MCF 10A (cell line): ENCODE measurements at places on chromosomes 2 and 18. TPM values are rescaled to one million over a fixed set of nuclear protein-coding genes. Genes with fewer than 3 reads are reported as not detected.

GRCh38 chr18:44067186-44067585, 613.5 kb upstream of the SETBP1 start:
- H3K4me3 ChIP-seq, result no peak overlapping the region
- no peaks in the 10 kb centered on the region for H3K4me1 ChIP-seq
- no peaks in the 10 kb centered on the region for H3K36me3 ChIP-seq
- no peak overlapping the region for H3K27ac ChIP-seq

LNPK gene
- total RNA-seq, result 21.8 and 23.3 TPM in 2 replicates

- peak overlapping the region; percentile 16 for H3K4me3 ChIP-seq
- H3K4me1 ChIP-seq, result peaks cover 50% of the 10 kb centered on the region
- peak; percentile 98 for DNase-seq
- H3K27ac ChIP-seq, result peak overlapping the region; percentile 92
These were observed 51.8 kb upstream of the RAB27B start for GRCh38 chr18:54776282-54776977.

DNA sequence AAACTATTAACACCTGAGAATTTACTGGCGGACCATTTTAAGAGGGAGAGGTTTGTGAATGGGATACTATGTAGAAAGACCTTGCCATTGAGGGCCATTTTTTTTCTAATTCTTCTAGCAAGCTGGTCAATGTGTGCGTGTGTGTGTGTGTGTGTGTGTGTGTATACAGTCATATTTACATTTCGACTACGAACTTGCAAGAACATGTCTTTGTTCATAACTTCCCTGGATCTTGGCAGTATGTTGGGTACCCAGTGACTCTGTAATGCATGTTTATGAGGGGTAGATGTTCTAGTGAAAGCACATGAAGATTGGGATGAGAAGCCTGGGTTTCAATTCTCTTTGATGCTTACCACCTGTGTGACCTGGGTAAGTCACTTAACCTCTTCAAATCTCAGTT, 133.6 kb downstream of the UBE2E3 start:
- H3K27me3 ChIP-seq, result no peaks in the 10 kb centered on the region
- H3K4me1 ChIP-seq, result no peaks in the 10 kb centered on the region
- H3K4me3 ChIP-seq, result no peak overlapping the region

GRCh38 chr2:190815226-190815625, 65.4 kb upstream of the GLS start:
- no peak overlapping the region for H3K27ac ChIP-seq
- no peaks in the 10 kb centered on the region for H3K27me3 ChIP-seq
- DNase-seq, result no peak
- no peak overlapping the region for H3K4me3 ChIP-seq

GRCh38 chr2:240460781-240461431, 25.4 kb downstream of the GPC1 start:
- H3K4me3 ChIP-seq, result no peak overlapping the region
- DNase-seq, result no peak
- H3K27ac ChIP-seq, result no peak overlapping the region
- H3K27me3 ChIP-seq, result no peaks in the 10 kb centered on the region

WDR33 gene
- 46.7 and 50.0 TPM in 2 replicates for total RNA-seq

DNA sequence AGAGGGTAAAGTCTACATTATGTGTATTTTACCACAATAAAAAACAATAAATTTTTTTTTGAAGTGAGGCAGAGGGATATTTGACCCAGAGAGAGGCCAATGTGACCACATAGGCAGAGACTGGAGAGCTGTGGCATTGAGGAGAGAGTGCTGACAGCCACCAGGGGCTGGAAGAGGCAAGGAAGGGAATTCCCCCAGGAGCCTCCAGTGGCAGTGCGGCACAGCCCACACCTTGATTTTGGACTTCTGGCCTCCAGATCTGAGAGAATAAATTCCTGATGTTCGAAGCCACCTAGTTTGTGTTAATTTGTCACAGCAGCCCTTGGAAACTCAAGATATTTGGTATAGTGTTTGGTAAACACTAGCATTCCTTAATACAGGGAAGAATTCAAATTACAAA, 22.7 kb downstream of the ANKRD29 start:
- H3K36me3 ChIP-seq, result no peaks in the 10 kb centered on the region
- no peaks in the 10 kb centered on the region for H3K27me3 ChIP-seq

GRCh38 chr2:137706786-137707613, 257.3 kb upstream of the HNMT start:
- no peaks in the 10 kb centered on the region for H3K27me3 ChIP-seq
- no peak overlapping the region for H3K27ac ChIP-seq
- no peak overlapping the region for H3K4me3 ChIP-seq
- no peaks in the 10 kb centered on the region for H3K36me3 ChIP-seq
- no peaks in the 10 kb centered on the region for H3K4me1 ChIP-seq

DNA sequence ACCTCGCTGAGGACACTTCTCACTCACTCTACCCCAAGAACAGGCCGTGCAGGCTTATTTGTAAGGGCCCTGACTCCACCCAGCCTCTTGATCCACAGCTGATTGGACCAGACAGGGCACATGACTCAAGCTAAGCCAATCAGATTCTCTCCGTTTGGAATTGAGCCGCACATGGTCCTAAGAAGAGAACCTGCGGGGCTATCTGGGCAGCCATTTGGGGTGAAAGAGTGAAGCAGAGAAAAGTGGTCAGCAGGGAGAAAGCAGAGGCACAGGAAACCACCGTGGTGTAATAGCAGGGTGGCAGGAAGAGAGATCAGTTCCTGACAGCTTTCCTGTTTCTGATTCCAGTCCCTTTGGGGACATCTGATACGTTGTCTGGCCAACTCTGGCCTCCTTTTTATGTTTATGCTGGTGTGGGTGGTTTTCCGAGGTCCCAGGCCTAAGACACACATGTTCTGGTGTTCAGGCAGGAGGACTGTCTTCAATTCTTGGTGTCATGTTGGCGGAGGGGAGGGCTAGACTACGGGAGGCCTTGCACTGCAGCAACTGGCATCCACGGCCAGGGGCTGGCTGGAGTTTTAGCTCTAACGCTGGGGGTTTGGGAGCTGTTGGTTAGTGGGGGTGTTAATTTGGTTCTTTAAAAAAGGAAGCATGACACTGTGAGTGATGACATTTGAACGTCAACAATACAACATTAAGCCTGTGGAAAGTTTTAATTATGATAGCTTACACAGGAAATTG, 26.1 kb upstream of the SPTBN1 start:
- no peaks in the 10 kb centered on the region for H3K27me3 ChIP-seq
- no peaks in the 10 kb centered on the region for H3K4me1 ChIP-seq
- H3K36me3 ChIP-seq, result no peaks in the 10 kb centered on the region
- H3K27ac ChIP-seq, result no peak overlapping the region

DNA sequence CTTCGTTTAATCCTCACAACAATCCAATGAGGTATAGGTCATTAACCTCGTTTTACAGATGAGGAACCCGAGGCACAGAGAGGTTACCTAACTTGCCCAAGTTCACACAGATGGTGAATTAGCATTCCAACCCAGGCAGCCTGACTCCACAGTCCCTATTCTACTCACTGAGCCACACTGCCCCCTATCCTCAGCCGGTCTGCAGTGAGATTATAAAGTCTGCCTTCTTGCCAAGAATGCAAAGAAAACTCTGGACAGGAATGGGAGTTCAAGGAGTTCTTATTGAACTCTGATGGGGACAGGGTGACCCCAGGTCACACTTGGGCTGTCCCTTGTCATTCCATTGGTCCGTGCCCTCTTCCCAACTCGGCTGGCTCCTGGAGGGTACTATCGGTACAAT, 118.1 kb upstream of the MSH6 start:
- no peak overlapping the region for H3K27ac ChIP-seq
- no peaks in the 10 kb centered on the region for H3K36me3 ChIP-seq
- H3K4me3 ChIP-seq, result no peak overlapping the region
- DNase-seq, result peak; percentile 33
- H3K4me1 ChIP-seq, result no peaks in the 10 kb centered on the region
- H3K27me3 ChIP-seq, result no peaks in the 10 kb centered on the region

DSC1 gene
- not detected in 2 replicates for total RNA-seq
